Activated T-cell treated with anti-CD3 and anti-CD28 coated beads for 24 hours (primary cell): ENCODE measurements at places on chromosomes 7 and 10.

DNA sequence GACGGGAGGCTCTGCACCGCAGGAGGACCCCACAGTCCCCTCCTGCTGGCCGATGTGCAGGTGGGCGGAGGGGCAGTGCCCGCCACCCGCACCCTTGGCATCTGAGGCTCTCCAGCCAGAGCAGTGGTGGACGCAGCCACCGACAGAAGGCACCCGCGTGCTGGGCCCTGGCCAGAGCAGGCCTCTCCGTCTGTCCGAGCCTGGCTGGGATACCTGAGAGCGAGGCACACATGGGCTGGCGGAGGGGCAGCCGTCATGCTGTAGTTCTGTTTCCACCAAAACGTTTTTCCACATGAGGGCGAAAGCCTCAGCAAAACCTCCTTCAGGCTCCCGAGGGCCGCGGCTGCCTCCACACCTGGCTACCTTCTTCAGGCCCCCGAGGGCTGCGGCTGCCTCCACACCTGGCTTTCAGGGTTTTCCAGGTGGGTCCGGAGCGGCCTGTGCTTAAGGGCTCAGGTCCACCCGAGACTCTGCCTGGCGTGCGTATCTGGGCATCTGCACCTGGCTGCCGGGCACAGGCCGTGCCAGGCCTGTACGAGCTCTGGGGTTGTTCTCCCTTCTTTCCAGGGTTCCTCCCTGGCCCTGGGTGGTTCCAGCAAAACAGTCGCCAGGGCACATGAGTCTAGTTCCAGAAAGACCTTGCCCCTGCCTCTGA, 115.5 kb downstream of the INPP5A start:
- DNase-seq: no peak

DNA sequence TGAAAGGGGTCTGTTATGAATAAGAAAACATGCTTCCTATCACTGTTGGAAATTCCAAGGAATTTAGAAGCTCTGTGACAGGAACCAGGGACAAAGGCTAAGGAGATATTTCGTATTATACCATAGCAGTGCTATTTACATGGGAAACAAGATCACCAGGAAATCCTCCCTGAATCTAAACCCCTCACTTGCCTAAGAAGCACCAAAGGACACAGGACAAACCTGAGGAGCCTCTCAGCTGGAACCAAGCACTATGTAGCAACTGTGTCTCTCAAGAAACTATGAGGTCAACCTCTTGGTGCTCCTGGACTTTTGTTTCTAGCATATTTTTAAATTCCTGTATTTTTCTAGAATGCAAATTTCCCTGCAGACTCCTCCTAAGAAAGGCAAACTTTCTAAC, 20.8 kb upstream of the IFIT1B start:
- DNase-seq: no peak

- DNase-seq: no peak
Measured at GRCh38 chr10:58740620-58741369, 228.1 kb downstream of the BICC1 start.

DNA sequence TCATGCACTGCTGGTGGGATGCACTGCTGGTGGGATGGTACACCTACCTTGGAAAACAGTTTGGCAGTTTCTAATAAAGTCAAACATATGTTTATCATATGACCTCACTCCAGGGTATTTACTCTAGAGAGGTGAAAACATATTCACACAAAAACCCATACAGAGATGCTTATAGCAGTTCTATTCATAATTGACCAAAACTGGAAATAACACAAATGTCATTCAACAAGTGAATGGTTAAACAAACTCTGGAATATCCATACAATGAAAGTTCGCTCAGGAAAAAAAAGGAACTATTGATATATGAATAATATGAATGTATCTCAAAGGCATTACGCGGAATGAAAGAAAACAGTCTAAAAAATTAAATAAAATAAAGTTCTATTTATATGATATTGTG, 19.5 kb downstream of the CCDC71L start:
- no peak for DNase-seq

DNA sequence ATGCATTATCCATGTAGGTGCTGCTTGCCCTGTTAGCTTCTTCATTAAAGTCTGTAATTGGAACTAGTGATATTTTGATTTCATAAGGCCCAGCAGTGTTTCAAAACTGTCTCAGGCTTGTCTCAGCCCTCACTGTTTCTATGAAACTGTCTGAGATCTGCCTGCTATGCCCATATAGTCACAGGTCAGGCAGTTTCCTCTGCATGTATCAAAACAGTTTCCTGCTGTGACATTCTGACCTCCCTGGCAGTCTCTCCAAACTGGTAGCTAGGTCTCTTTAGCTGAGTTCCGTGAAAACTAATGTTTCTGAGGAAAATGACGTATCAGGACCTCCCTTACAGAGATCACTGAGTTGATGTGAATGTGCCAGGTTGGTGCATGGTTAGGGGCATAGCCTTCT, 18.9 kb upstream of the SEMA3D start:
- DNase-seq: no peak

- no peak for DNase-seq
Measured at GRCh38 chr10:43945094-43945730, 296.5 kb upstream of the ZNF32 start.

GRCh38 chr10:98201760-98202159, 66.2 kb downstream of the LOXL4 start:
- DNase-seq: no peak

DNA sequence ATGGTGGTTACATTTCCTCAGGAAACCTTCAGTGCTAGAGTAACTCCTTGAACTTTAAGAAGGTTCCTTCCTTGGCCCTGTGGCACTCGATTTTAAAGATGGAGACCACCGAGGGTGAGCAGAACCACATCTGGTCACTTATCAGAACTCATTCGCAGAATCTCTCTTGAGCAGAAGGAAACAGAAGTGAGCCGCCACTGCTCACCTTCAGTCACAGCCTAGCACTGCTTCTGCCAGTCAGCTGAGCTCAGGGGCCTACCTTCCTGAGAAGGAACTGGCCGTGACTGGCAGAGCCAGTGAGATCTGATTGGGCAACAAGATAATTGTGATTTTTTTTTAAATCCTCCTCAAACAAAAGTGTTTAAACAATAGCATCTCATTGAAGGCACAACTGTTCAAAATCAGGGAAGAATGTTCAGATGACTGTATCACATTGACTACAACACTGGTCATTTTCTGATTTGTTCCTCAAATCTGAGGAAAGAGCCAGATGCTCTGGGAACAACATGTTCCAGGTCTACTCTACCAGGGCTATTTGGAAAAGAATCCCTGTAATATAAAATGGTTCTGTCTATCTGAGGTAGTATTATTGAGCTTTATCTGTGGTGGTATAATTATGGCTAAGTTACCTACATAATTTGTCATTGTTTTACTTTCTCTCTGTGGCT, 2.7 kb upstream of the SYPL1 start:
- DNase-seq: no peak

DNA sequence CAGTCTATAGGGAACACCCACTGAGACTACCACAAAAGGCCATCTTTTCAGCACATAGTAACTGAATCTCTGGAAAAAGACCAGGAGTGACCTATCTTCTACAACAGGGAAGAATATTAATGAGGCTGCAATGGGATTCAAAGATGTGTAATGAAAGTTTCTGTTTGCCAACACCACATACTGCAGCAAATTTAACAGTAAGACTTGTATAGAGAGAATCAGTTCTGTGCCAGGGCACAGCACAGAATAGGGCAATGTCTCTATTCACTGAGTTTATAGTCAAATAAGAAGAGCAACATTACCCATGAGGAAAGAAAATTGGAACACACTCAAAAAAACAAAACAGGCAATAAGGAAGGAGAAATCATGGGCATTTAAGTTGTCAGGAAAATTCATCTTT, 91.4 kb upstream of the PTN start:
- DNase-seq: no peak

- no peak for DNase-seq
Measured at GRCh38 chr7:81158189-81158588, 239.3 kb upstream of the SEMA3C start.

- DNase-seq: no peak
Measured at GRCh38 chr7:73443548-73444255, 10.1 kb downstream of the FZD9 start.

DNA sequence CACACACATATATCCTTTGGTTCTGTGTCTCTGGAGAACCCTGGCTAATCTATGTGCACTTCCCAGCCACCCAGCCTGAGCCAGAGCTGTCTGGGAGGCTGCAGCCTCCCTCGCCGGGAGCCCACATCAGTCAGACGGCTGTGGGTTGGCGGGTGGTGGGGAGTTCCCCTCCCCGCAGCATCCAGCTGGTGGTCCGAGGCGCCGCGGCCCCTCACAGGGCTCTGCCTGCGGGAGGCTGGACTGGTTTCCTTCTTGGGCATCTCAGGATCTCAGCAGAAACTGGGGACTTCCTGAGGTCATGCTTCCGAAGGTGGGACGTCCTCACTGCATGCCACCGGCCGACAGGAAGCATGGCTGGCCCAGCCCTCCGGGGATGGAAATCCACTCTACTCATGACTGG, 22.0 kb upstream of the PSMG3 start:
- no peak for DNase-seq
